ENCODE measurements at places on chromosomes 3 and 15.
A peak's percentile ranks its signal among the peaks of the same experiment; 100 is the strongest.

- DNase-seq: no peak
Measured at GRCh38 chr3:150309257-150309542, 98.9 kb upstream of the TSC22D2 start.

GRCh38 chr3:139280027-139280671, 63.7 kb upstream of the MRPS22 start:
- no peak for DNase-seq

- no peak for DNase-seq
Measured at GRCh38 chr3:108546692-108547091, 36.3 kb upstream of the MYH15 start.

DNA sequence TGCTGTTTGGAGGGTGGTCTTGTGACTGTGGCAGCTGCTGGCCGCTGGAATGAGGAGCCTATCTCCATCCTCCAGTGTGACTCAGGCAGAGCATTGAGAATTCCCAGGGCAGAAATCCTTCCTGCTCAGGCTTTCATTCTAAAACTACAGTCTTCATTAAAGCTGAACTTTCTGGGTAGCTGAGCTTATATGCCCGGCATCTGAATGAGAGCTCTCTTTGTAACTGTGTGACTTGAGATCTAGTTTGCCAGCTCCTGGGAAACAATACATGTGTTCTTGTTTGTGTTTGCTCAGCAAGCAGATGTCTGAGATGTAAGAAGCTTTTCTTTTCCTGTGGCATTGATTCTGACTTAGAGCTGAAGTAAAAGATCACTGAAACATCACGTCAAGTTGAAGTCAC, 22.4 kb downstream of the RLBP1 start:
- no peak for DNase-seq

DNA sequence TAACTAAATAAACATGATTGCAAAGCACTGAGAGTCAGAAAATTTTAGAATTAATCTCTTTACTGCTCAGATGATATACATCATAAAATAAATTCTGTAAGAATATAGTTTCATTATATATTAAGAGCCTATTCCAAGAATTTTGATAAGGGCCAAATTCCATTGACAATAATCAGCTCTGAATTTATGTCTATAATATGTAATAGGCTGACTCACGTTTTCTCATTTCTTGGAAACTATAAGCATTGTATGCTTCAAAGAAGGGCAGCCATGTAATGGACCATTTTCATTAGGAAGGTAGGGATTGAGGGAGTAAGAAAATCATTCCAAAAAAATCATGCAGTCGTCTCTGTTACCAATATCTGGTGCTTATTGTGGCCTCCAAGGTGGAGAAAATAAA, 315.9 kb downstream of the ZIC4 start:
- no peak for DNase-seq

DNA sequence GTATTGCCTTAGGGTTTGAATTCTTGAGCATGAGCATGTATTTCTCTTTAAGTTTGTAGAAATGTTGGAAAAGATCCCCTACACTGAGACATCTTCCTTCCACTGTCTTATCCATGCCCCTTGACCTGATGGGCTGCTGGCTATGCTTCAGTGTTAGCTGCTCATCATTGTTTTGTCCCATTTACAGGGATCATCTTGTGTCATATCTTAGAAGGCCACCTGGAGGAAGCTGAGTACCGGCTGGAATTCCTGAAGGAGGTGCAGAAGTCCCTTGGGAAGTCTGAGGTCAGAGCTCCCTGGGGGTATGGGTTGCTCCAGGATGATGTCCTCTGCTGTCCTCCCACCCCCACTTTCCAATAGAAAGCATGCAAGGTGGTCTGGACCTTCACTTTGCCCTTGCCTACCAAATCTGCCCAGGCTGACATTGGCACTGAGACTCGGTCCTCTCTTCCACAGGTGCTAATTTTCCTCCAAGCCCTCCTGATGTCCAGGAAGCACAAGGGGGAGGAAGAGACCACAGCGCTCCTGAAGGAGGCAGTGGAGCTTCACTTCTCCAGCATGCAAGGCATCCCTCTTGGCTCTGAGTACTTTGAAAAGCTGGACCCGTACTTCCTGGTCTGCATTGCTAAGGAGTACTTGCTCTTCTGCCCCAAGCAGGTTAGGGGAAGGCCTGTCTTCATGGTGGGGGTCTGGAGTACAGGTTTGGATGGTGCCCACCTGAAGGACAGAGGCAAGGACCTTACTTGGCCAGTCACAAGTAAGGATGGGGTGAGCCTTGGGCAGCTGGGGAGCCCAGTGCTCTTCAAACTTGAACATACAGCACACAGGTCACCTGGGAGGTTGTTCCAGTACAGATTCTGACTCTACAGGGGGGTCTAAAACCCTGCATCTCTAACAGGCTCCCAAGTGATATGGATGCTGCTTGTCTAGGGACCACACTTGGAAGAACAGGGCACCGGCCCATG, 17.7 kb downstream of the TTC21A start:
- peak; percentile 53 for DNase-seq

DNA sequence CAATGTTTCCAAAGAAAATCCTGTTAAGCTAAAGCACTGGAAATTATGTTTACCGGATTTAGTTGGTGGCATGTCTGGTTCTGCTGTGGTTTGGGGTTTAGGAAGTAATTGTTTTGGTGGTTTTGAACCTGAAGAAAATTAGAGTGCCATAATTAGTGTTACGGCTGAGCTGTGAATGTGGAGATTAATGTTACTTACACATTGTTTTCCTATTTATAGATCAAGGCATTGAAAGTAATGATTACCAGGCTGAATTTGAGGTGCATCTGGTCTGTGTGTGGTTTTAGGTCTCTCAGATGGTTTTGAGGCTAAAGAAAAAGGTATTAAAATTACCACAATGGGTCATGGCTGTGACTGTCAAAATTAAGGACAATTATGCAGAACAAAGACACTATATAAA, 128.9 kb downstream of the TFG start:
- no peak for DNase-seq

DNA sequence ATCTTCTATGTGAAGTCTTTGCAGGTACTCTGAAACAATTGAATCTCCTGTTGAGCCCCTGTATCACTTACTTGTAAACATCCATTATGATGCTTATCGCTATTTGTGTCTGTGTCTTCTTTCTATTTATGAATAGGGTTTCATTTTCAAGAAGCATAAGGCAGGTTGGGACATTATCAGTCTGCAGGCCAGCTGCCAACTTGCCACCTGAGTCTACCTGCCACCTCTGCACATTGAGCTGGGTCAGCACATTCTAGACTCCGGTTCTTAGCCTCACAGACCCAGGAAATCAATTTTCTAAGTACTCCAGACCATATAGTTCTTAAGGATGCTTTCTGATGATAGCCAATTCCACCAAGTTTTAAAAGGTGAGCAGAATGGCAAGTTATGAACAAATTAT, 105.7 kb upstream of the MCTP2 start:
- no peak for DNase-seq

DNA sequence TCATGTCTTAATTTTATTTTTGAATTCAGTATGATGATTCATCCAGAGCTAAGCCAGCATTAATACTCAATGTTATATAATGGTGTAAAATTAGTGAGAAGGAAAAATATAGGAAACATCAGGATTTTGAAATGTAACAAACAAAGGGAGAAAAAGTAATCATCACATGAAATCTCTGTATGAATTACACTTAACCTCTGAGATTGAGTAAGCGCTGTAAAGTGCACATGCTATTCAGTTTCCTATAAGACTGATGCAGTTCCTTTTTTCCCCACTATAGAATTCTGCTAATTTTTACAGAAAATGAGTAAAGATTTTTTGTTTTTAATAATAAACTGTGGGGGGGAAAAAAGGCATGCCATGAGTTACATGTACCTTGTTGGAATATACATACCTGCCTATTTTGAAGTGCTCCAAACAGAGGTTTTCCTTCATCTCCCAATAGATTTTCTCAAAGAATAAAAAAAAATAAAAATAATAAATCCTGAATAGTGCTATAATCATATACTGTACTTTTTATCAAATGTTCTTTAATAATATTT, 64.0 kb upstream of the TTBK2 start:
- no peak for DNase-seq

DNA sequence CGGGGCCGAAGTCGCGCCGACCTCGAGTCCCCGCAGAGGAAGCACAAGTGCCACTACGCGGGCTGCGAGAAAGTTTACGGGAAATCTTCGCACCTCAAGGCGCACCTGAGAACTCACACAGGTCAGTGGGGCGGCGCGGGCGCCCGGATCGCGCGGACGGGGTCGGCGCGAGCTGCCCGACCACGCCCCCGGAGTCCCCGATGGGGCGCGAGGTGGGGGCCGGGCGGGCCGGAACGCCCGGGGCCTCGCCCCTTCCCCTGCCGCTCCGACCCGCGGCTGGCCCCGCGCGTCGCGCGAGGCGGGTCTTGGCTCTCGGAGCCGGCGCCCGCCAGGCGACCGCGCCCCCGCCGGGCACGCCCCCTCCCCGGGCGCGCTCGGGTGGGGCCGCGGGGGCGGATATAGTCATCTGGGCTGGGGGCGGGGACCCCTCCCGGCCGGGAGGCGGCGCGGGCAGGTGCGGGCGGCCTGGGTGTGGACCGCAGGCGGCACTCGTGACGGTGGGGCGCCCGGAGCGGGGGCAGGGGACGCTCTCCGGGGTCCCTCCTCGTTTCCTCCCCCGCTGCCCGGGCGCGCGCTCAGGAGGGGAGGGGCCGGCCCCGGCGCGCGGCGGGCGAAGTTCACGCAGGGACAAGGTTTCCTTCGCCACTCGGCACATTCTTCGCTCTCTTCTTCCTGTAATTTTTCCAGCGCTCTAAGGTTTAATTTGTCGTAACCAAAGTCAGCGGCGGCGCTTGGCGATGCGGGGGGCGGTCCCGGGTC, 1.2 kb downstream of the KLF13 start:
- DNase-seq: peak; percentile 72

DNA sequence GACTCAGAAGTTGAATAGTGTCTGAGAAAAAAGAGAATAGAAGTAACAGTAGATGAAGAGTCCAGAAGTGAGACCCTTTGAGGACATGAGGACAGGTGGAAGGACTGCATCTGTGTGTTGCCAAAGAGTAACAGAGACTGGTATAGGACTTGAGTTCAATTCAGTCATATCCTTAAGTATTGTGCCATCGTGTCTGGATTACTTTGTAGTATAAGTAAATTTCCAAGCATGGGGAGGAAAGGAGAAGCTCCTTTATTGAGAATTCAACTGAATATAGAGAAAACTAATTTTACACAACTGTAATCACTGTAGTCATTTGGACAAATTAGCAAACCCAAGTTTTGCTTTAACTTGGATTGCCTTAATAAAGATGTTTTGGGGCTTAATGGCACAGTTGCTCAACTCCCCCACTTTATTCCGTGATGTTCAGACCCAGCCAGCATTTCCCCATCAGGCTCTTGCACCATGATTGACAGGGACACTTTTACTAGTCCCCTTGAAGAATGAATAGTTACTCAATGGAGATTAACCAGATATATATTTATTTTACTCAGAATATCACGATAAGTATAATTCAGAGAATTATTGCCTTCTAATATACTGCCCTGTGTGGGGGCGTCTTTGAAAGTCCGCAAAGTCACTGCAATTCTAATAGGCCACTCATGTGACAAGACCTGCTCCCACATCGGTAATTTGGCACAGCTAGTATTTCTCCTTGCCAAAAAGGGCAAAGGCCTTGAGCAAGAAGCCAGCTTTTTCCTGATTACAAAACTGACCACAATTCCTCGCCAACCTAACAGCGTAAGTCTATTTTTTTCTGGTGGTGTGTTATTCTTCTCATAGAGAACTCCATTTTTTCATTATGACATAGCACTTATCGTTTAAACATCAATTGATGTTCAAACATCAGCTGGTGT, 61.3 kb downstream of the PPARG start:
- no peak for DNase-seq

- DNase-seq: peak; percentile 76
Measured at GRCh38 chr3:120497336-120497735, 46.5 kb upstream of the FSTL1 start.

DNA sequence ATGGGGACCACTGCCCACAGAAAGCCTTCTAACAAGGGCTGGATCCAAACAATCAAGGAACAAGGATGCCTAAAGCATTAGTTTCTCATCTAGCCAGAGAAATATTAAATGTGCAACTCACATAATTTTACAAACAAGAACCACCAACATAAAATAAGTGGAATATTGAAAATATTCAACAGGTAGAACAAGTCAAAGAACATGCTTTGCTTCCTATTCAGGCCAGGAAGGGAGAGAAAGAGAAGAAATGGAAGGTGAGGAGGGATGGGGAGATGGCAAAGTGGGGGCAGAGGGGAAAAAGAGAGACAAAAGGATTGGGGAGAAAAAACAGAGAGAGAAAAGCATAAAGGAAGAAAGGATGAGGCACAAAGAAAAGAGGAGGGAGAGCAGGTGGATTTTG, 63.1 kb downstream of the SLC12A8 start:
- no peak for DNase-seq

DNA sequence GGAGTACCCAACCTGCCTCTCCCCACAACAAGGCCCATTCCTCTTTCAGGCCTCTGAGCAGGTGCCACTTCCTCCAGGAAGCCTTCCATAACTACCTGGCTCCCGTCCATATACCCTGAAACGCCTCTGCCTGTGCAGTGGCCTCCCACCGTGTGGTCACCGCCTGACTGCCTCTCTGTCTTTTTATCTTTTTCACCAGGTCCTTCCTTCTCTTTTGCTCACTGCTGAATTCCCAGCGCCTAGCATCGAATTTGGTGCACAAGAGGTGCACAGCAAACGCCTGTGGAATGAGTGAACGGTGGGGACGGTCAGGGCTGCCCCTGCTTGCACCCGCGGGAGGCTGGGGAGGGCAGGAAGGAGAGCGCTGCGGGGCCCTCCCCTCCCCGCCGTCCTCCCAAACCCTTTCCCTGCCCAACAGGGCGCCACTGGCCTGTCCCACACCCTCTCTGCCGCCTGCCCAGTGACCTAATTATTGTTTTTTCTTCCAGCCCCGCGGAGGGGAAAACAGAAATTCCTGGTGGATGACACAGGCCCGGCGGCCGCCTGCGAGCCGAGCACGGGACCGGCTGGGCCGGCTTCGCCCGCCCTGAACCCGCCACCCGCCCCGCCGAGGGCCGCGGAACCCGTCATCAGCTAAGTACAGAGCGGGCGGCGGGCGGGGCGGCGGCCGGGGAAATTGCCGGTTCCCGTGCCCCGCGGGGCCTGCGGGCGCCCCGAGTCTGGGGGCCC, 140.1 kb downstream of the SMAD6 start:
- peak; percentile 94 for DNase-seq

GRCh38 chr15:28942046-28942445, 56.3 kb downstream of the APBA2 start:
- no peak for DNase-seq

DNA sequence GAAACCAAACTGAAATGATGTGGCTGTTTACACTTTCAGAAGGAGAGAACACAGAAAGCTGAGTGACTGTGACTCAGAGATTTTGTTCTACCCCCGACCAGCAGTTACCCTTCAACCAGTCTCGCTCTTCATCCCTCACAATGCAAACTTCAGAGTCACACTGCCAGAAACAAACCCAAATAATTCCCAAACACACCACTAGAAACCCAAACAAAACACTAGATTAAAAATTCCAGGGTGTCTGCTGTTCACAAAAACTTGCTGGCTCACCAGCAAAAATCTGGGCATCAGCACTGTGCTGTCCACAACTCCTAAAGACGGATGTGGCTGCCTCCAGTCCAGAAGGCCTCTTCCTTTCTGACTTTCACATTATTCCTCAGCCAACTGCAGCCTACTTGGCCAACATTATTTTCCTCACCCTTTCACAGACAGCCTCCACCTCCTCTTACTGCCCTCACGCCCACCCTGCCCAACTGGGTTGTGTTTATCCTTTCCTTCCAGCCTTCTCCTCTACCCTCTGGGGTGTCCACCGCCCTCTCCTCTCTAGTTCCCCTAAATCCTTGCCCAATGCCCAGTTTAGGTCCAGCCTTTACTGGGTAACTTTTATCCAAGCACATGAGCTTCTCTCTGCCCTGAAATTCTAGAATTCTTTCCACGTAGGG, 71.4 kb downstream of the MECOM start:
- no peak for DNase-seq

Data from epithelial cell of esophagus (primary cell).